Breast epithelium (tissue), 4 donors: ENCODE measurements at places on chromosomes 16 and 17. TPM values are rescaled to one million over a fixed set of nuclear protein-coding genes. Genes with fewer than 3 reads are reported as not detected.
A peak's percentile ranks its signal among the peaks of the same experiment; 100 is the strongest.

The CBFB gene
- 48.5 TPM for total RNA-seq

The KRTAP2-1 gene
- total RNA-seq, result not detected

- no peak for DNase-seq
Observed at GRCh38 chr16:74094514-74094913, 202.1 kb upstream of the PSMD7 start.

- DNase-seq, result no peak
Observed at GRCh38 chr16:81790277-81790676, 11.2 kb downstream of the PLCG2 start.

The KRTAP4-8 gene
- total RNA-seq, result not detected

The NHERF2 gene
- 31.5 TPM for total RNA-seq

The TMEM114 gene
- total RNA-seq, result not detected

- DNase-seq, result peak; percentile 76
Observed at GRCh38 chr17:4806777-4807604, at the start of gene PLD2. PLD2 (plus strand) TSS chr17:4807152; CDS start chr17:4807773, 621 bp downstream.

DNA sequence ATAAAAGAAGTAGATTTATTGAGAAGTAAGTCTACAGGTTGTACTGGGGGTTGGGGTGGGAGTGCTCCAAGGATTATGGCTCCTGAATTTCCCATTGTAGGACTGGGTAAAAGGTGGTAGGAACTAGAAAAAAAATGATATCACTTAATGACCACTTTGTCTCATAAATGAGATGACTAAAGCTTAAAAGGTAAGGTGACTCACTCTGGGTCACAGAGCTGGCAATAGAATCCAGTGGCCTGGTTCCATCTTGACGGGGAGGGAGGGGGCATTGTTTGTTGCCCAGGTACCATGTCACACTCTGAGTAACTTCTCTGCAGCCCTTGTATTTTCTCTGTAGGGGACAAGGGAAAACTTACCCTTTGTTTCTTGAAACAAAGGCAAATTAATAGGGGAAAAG, 126.1 kb downstream of the PITPNC1 start:
- no peak for DNase-seq

The BCAR1 gene
- 13.6 TPM for total RNA-seq

DNA sequence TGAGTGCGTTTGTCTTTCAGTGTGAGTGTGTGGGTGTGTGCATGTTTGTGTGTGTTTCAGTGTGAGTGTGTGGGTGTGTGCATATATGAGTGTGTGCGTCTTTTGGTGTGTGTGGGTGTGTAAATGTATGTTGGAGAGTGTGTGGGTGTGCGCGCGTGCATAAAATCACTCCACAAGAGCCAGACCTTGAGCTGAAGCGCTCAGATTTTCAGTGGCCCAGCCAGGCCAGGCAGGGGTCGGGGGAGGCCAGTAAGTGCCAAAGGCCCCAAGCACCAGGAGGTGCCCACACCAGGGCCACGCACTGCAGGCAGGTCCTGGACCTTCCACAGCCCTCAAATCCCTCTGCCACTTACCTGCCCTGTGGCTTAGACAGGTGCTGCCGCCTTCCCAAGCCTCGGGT, 184.0 kb downstream of the SOX9 start:
- no peak for DNase-seq

- no peak for DNase-seq
Observed at GRCh38 chr17:17300624-17301568, 2.3 kb upstream of the NT5M start.

The PMFBP1 gene
- total RNA-seq, result 0.33 TPM

GRCh38 chr17:74210191-74211140, 2.9 kb upstream of the TTYH2 start:
- peak; percentile 74 for DNase-seq

GRCh38 chr16:58057121-58057520, 31.6 kb downstream of the MMP15 start:
- no peak for DNase-seq

The PDIA2 gene
- total RNA-seq, result not detected

The LSM12 gene
- total RNA-seq, result 43.6 TPM

The CCDC144A gene
- 20.6 TPM for total RNA-seq

The DNAI2 gene
- not detected for total RNA-seq

- DNase-seq, result no peak
Observed at GRCh38 chr17:66551839-66552238, 249.4 kb downstream of the PRKCA start.

The PERCC1 gene
- not detected for total RNA-seq

The KRT33A gene
- total RNA-seq, result not detected

DNA sequence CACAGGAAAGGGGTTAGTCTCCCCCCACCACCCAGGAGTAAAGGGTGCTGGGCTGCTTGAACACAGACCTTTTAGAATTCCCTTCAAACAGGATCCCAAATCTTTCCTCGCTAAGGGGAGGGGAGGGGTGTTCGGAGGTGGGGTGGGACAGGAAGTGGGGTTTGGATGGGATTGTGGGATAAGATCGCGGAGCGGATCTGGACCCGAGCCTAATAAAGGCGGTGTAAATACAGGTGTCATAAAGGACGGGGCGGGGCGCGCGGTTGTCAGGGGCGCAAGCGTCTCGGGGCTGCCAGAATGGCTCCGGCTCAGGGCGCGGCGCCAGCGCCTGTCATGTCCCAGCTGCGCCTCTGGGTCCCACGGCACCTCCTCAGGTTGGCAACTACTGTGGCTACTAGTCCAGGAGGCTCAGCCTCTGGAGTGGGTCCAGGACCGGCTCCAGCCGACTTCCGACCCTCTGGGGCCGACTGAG, 59.8 kb upstream of the FBXO47 start:
- DNase-seq, result peak; percentile 40

DNA sequence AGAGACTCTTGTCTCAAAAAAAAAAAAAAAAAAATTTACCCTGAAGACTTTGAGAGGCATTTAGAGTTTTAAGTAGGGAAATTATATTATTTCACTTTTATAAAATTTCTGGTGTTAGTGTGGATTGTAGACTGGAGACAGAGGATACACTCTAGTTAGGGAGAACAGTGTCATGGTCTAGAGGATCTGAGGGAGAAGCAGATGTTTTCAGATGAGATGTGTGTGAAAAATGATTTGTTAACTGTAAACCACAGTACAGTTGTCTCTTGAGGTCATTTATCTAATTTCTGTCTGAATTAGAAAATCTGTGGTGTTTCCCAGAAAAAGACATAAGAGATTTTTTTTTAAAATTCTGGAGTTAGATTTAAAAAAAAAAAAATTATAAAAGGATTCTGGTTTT, 54.8 kb downstream of the NUP88 start:
- no peak for DNase-seq

The CLEC3A gene
- 0.66 TPM for total RNA-seq

The PTX4 gene
- not detected for total RNA-seq

GRCh38 chr17:78739331-78739931, 42.6 kb downstream of the CYTH1 start:
- DNase-seq, result no peak

The CDH3 gene
- total RNA-seq, result 62.6 TPM

GRCh38 chr17:78196716-78197115, 9.6 kb downstream of the AFMID start:
- no peak for DNase-seq

The TTLL6 gene
- not detected for total RNA-seq

DNA sequence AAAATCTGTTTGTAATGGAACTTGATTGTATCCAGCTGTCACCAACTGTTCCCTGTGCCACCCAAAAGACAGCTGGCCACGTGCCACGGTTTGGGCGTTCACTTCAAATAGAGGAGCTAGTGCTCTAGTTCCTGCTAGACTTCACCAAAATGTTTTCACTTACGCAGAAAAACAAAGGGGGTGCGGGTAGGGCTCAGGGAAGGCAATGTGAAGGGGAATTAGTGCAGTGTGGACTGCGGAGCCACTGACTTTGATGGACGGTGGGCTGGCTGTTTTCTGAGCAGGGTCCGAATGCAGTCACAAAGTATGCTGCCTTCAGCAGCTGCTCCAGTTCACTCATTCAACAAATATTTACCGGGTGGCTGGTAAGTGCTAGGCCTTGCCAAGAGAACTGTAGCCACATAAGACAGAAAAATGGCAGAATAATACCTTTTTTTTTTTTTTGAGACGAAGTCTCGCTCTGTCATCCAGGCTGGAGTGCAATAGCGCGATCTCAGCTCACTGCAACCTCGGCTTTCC, 7.6 kb upstream of the CYTH1 start:
- DNase-seq, result no peak

GRCh38 chr17:81336296-81336929, 41.3 kb upstream of the SLC38A10 start:
- no peak for DNase-seq

GRCh38 chr17:773467-774312, 8.4 kb downstream of the GLOD4 start:
- DNase-seq, result no peak

DNA sequence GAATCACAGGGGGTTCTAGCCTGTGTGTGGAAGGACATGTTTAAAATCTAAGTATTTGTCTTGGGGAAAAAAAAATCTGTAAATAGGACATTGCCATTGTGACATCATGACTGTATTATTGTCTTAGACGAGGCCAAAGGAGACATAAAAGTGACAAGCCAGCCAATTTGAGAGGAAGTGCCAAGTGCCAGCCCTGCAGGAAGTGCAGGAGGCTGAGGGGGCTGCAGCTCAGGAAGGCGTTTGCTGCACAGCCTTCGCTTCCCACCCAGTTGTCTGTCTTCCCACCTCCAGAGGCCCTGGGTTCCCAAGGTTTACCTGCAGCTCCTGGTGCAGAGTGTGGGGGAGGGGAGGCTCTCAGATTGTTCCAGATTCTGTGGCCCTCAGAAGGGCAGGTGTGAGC, 1.3 kb downstream of the ADCY7 start:
- DNase-seq, result no peak

DNA sequence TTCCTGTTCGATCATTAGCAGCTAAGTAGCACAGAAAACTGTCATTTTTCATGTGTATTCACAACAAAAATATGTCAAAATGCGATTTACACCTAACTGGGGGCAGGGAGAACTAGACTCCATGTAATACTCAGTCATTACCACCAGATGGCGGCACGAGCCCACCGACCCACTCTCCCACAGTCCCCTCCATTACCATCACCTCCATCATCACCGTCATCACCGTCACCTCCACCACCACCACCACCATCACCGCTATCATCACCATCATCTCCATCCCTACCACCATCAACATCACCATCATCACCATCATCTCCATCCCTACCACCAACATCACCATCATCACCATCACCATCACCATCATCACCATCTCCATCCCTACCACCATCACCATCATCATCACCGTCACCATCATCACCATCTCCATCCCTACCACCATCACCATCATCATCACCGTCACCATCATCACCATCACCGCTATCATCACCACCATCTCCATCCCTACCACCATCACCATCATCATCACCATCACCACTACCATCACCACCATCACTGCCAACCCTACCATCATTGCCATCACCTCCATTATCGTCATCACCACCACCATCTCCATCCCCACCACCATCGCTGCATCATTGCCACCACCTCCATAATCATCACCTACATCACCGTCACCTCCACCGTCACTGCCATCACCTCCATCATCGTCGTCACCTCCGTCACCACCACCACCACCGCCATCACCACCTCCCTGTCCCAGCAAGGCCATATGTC, 14.4 kb downstream of the NDUFAF8 start:
- DNase-seq, result no peak

DNA sequence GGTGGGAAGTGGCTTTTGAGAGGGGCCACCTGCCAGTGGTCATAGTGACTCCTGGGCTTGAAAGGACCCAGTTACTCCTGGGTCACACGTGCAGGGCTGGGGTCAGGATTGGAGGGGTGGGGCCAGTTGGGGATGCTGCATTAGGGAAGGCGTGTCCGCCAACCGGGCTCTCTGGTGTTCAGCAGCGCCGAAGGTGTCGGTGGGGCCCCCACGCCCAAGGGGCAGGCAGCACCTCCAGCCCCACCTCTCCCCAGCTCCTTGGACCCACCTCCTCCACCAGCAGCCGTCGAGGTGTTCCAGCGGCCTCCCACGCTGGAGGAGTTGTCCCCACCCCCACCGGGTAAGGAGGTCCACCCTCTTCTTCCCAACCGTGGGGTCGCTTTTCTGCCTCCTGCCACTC, 9.5 kb downstream of the ABI3 start:
- no peak for DNase-seq

DNA sequence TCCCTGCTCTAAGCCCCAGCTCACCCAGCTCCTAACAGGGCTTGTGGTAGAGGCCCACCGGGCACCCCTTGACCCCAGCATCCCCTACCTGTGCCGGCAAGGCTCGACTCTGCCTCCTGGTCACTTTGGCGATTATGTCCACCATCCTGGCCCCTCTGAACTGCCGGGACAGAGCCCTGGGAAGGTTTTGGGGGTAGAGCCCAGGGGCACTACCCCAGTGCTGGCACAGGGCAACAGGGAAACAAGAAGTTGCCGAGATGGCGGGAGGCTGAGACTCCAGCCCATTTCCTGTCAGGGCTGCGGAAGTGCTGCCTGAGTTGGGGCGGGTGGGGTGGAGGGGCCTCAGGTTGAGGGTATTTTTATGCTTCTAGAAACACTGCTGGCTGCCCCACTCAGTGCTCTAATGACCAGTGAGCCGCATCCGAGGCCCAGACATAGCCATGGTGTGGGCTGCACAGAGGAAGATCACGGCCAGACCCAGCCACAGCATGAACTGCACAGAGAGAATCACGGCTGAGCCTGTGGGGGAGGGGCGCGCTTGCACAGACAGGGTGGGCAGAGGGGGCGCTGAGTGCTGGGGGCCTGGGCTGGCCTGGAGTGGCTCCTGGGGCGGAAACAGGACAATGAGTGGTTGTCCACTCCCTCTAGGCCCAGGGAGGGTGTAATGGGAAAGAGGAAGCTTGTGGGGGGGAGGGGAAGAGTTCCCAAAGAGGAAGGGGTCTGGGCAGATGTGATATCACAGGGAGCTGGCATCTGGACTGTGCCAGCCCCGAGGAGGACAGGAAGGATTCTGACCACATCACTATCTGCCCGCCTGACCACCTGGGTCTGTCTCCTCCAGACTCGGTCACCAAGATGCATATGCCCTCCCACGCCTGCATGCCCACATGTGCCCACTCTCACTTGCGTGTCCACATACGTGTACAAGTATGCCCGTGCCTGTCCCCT, 22.3 kb downstream of the ARHGAP27 start:
- DNase-seq, result no peak

DNA sequence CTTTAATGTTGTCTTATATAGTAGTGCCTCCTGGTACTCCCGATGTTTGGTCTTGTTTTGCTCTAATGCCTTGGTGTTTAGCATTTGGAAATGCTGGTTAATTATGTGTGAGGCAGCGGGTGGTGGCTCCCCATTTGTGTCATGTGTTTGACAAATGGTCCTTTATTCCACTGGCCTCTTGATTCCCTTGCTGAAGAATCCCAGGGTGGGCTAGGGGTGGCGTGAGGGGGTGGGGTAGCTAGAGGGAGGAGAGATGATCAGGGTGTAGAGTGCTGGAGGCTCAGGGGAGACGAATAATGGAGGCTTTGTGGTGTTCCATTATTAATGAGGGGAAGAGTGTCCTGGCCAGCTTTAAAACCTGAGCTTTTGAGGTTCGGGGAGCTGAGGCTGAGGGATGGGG, 5.4 kb downstream of the DYNLL2 start:
- DNase-seq, result no peak

DNA sequence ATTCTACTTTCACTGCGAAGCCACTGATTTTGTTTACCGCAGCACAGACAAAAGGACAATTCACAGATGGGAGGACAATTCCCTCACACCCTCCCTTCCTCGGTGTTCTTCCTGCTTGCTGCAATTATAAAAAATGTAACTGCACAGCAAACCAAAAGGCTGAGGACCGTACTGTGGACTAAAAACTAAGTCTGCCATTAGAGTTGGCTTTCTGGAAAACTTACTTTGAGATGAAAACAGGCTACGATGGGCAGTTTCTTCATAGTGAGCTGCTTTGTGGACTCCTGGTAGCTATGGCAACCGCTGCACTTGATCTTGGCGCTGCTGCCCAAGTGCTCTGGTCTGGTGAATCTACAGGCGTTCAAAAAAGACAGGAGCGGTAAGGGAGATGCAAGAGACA, 35.2 kb downstream of the USP22 start:
- DNase-seq, result no peak
